ENCODE measurements at places on chromosomes 2 and 18.

GRCh38 chr2:165594231-165594934 is 124.9 kb downstream of the CSRNP3 start:
- DNase-seq: no peak

GRCh38 chr18:40832362-40832761 is 1122.7 kb upstream of the PIK3C3 start:
- no peak for DNase-seq

DNA sequence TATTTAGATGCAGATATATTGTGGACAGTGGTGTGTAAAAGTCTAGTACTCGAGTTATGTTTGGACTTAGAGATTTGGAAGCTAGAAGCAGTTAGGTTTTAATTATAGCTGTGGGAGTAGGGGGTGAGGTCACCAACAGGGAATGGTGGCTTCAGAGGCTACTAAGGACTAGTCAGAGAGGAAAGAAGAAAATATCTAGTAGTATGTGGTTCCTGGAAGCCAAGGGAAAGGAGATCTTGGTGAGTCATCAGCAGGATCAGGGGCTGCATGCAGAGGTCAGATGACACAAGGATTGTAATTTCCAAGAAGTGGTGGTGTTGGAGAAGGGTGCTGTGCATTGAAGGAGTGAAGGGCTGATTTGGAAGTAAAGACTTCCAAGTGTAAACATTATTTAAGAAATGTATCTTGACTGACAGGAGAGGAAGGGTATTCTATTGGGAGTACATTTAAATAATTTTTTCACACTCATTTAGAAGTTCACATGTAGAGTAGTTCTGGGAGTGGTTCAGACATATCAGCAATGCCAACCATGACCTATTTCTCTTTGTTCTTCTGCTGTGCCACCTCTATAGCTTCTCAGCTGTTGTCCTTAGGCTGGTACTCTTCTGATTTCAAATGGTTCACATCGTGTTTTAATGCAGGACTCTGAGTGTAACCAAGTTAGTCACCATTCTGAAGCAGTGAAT is 59.1 kb downstream of the ACSL3 start:
- no peak for DNase-seq

- no peak for DNase-seq
These were observed 21.9 kb downstream of the RPIA start for GRCh38 chr2:88713408-88713807.

DNA sequence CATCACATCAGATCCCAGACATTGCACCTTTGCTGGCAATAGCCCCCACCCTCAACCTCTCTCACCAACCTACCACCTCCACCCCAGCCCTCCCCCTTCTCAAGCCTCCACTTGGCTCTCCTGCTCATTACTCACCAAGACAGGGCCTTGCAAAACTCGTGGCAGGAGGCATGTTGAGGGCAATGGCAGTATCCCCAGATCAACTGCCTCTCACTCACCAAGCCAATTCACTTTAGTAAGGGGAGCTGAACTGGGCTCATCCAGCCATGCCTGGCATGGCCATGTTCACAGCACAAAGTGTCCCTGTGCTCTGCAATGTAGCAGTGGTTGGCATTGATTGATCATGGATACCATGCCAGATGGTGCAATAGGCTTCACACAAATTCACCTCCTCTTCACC is 46.3 kb upstream of the TEX51 start:
- no peak for DNase-seq

- no peak for DNase-seq
These were observed 26.7 kb downstream of the STARD6 start for GRCh38 chr18:54330768-54331548.

DNA sequence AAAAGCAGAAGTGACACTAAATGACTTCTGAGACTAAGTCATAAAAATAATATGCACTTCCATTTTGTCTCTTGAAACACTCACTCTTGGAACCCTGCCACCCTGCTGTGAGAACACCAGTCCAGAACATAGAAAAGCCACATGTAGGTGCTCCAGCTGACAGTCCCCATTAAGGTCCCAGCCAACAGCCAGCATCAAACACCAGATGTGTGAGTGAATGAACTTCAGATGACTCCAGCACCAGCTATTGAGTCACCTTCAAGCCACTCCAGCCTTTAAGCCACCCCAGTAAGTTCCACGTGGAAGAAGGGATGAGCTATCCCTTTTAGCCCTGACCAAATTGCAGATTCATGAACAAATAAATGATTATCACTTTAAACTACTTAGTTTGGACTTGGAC is 31.5 kb upstream of the LGALSL start:
- DNase-seq: no peak

DNA sequence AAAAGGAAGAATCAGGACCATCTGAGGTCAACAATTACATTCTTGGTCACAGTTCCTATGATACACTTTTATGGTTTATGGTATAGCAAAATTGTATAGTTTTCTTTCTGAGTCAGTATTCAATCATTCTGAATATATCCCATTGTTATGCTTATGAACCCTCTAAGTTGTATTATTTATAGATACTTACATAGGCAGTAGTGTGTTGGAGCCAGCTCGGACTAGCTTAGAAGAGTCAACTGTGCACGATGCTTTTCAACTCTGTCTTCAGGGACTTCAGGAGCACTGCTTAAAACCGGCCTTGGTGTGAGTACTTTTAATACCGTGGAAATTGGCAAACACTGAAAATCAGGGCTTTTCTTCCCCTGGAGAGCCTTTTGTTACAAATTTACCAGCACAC is 215.7 kb downstream of the IKZF2 start:
- DNase-seq: no peak

GRCh38 chr2:11805024-11805423 is 58.6 kb downstream of the LPIN1 start:
- no peak for DNase-seq

GRCh38 chr2:152466041-152466440 is 131.1 kb downstream of the FMNL2 start:
- no peak for DNase-seq

DNA sequence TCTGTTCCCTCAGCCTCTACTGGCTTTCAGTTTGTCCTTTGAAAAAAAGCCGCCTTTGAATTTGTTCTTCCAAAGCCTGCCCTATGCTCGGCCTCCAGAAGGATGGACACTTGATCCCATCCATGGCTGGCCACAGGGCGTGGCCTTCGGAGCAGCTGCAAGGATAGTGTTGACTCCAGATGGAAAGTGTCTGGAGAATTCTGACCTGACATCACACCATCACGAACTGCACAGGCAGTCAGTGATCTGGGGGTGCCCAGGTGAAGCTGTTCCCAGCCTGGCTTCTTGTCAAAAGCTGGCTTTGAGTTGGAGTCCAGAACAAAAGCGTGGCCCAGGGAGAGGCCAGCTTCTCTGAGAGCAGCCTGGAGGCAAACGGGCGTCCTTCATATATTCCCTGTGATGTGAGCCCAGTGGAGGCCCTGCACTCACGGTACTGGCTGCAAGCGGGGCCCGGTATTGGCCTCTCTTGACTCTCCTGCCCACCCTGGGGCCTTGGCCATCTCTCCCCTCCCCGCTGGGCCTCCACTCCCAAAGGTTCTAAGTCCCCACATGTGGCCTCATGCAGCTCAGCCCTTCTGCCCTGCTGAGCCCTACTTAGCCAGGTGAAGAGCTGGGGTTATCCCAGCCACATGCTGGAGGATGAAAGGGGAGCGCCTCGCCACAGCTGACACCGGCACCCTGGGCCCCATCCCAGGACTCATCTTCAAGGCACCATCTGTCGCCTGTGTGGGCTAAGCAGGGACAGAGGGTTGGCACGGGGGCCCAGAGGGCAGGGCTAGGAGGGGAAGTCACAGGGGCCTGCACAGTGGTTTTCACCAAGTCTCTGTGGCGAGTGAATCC is 20.4 kb upstream of the ATOH8 start:
- DNase-seq: no peak

GRCh38 chr2:162885281-162886070 is 46.9 kb upstream of the KCNH7 start:
- no peak for DNase-seq

DNA sequence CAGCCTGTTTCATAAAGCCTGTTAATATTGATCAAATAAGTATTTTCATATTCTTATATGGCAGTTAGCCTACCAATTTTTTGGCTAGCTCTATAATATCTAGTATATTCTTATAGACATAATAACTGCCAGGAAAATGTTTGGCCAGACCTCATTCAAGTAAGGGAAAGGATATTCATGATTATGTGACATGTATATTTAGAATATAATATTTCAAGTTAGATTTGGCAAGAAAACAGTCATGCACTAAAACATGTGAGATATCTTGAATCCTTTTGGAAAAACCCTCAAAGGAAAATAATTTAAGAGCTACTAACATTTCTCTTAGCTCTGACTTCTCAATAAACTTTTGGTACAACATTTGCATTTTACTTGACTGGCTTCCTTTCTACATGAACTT is 694.1 kb downstream of the PLCL1 start:
- no peak for DNase-seq

GRCh38 chr2:234463626-234464290 is 33.1 kb downstream of the ARL4C start:
- no peak for DNase-seq

DNA sequence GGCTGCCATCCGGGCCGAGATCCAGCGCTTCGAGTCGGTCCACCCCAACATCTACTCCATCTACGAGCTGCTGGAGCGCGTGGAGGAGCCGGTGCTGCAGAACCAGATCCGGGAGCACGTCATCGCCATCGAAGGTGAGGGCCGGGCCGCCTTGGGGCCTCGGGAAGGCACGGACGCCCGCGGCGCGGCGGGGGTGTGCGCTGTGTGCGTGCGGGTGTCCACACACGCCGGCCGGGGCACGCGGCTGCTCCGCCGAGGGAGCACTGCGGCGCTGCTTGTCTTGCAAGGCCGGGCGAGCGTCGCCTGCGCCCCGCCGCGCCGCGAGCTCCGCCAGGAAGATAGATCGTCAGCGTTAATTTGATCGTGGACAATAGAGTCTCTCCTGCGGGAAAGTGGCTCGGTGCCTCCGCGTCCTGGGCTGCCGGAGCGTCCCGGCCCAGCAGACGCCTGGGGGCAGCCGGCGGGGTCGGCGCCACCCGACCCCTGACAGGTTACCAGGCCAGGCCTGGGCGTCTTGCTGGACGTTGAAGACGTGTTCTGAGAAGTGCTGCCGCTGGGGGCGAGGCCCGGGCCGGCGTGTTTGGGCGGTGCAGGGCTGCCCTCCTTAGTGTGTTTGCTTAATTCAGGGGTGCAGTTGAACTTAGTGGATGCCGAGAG is 1.0 kb downstream of the AGAP1 start:
- DNase-seq: no peak

- DNase-seq: peak; percentile 27
These were observed 102.2 kb downstream of the DLGAP1 start for GRCh38 chr18:4352746-4353551.

DNA sequence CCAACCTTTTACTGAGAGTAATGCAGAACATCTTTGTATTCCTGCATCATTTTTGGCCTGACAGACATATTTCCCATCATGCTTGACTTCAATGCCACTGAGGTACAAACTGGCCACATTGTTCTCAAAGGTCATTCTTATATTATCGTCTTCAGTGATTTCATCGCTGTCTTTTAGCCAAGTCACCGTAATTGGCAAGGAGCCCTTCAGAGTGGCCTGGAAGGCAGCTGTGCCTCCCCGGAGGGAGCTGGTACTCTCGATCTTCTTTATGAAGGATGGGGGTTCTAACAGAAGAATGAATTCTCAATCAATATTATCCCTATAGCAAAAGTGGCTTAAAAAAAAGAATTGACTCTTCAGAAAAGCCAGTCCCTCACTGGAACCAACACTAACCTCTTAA is 75.9 kb downstream of the TTN start:
- no peak for DNase-seq

GRCh38 chr18:10454681-10455557 is 484 bp downstream of the APCDD1 start:
- DNase-seq: no peak

- no peak for DNase-seq
These were observed 160.1 kb upstream of the MAPRE2 start for GRCh38 chr18:34880882-34881834.

DNA sequence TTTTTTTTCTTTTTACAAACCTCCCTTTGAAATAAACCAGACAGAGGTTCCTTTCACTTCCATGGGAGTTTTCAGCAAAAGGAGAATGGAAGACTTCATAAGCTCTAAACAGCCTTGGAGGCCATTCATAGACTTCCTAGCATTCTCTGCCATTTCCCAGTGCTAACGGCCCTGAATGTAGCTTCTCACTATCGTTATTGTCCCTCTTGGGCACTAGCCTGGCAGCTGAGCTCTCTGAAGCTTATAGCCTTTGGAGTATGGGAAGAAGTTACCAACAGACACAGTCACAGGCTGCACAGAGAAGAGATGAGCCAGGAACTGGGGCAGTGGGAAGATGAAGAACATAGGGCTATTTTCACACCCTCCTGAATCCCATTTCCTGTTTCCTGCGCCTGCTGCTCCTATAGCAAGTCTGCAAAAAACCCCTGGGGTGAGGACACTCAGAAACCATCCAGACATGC is 29.1 kb upstream of the EPC2 start:
- no peak for DNase-seq

- DNase-seq: no peak
These were observed 120.2 kb downstream of the CLIP4 start for GRCh38 chr2:29235411-29235810.

- no peak for DNase-seq
These were observed 237.3 kb downstream of the PID1 start for GRCh38 chr2:229033816-229034215.

DNA sequence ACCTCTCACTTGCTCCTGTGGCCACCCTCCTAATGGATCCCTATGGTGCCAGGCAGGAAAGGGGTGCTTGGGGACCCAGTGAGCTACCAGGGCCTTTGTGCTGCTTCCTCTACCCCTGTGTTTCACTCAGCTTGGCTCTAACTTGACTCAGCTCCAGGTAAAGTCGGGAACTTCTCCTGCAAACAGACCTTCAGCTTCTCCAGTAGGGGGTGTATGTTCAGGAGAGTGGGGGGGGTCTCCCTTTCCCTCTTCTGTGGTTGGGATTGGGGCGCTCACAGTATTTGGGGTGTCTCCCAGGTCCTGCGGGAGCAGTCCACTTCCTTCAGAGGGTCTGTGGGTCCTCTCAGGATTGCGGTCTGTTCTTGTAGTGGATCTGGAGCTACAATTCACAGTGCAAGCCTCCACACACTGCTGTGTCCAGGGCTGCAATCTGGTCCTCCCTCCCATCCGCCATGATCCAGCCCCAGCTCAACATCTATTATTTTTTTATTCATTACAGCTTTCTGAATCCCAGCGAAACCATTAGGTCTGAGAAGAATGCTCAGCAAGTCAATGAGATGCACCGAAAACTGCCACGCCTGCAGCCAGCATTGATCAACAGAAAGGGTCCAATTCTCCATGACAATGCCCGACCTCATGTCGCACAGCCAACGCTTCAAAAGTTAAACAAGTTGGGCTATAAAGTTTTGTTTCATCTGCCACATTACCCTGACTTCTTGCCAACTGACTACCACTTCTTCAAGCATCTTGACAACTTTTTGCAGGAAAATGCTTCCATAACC is 26.4 kb upstream of the SAP130 start:
- no peak for DNase-seq

GRCh38 chr2:38975042-38975441 is 85.4 kb downstream of the ARHGEF33 start:
- no peak for DNase-seq

- DNase-seq: no peak
These were observed 73.6 kb downstream of the ASAP2 start for GRCh38 chr2:9280224-9280623.

GRCh38 chr2:150279686-150280085 is 207.8 kb downstream of the RND3 start:
- DNase-seq: no peak

- no peak for DNase-seq
These were observed 261.4 kb downstream of the MEIS1 start for GRCh38 chr2:66696374-66696773.
